ENCODE measurements at places on chromosomes 5 and 9. TPM values are rescaled to one million over a fixed set of nuclear protein-coding genes. Genes with fewer than 3 reads are reported as not detected.

DNA sequence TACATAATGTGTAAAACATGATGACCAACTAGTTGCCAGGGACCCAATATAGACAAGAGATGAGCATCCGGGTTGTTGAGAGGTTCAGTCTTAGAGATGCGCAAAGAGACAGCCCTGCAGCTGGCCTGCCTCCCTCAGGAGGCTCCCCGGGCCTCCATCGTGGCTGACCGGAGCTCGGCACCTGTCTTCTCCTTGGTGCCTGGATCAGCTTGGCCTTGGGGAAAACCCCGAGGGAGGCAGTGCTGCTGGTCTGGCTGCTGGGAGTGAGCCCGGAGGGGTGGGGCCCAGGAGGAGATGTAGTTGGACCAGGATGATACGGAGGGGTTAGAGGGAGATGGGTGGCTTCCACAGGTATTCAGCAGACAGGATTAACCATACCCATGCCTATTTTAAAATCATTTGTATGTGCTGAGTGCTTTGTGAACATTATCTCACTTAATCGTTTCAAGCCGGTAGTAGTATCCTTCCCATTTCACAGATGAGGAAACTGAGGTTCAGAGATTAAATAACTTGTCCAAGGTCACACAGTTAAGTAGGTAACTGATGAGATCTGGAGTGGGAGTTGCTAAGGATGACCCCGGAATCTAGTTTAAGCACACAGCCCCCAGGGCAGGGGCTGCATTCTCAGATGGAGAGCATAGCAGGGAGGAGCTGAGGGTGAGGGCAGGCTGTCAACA, 173.8 kb downstream of the COL23A1 start:
- DNase-seq = no peak

GRCh38 chr5:129216001-129216400, 121.5 kb downstream of the ISOC1 start:
- DNase-seq = no peak

- no peak for DNase-seq
Observed at GRCh38 chr9:8895106-8895860, 1095.7 kb upstream of the DMAC1 start.

GRCh38 chr5:35247648-35248034, 17.4 kb upstream of the PRLR start:
- DNase-seq = no peak

DNA sequence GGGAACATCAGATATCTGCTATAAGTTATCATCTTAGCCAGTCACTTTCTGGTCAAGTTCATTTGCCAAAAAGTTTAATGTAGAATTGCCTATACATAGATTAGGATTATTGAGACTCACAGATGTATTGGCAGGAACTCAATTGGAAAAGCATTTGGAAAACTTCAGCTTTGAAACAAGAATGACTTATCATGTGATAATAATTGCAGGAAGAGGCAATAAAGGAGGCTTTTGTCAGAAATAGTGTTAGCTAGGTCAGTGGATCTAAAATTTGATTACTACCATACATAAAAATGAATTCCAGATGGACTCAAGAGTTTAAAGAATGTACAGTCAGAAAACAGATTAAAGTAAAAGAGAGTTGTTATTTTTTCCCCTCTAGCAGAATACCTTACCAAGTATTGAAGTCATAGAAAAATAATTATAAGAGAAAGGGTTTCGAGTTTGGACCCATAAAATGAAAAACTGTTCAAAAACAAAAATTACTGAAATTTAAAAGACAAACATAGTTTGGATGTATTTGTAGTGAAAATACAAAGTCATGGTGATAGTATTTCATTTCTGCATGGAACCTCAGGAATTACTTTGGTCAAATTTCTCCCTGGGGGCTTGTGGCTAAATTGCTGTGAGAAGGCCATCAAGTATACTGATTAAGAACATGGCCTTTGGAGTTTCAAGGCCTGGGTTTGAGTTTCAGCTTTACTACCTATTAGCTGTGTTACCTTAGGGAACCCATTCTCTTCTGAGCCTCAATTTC, 159.9 kb downstream of the TMEM38B start:
- DNase-seq = no peak

DNA sequence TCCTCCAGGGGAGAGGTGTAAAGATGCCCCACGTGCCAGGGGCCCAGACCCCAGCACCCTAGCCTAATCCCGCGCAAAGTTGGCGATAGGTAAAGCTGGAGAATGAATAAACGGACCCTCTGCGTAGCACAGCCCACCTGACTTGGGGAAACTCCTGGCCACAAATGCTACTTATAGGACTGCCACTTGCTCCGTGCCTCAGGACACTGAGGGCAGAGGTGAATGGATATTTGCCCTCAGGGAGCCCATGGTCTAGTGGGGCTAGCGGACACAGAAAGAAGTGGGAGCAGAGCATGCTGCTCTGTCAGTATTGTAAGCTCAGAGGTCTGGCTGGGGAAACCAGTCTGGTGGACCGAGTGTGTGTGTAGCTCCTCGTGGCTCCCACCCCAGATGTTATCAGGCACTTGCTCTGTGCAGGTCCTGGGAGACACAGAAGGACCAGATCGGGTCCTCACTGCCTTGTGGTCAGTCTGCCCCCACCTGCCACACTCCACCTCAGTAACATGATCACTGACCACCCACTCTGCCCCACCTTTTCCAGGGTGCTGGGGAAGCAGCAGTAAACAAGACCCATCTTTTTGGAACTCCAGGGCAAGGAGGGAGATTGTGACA, 841 bp downstream of the GRK6 start:
- no peak for DNase-seq

- DNase-seq = peak; percentile 49
Observed at GRCh38 chr9:35791297-35791921, at the start of gene NPR2. NPR2 (plus strand) TSS chr9:35791591; CDS start chr9:35792409, 818 bp downstream.

DNA sequence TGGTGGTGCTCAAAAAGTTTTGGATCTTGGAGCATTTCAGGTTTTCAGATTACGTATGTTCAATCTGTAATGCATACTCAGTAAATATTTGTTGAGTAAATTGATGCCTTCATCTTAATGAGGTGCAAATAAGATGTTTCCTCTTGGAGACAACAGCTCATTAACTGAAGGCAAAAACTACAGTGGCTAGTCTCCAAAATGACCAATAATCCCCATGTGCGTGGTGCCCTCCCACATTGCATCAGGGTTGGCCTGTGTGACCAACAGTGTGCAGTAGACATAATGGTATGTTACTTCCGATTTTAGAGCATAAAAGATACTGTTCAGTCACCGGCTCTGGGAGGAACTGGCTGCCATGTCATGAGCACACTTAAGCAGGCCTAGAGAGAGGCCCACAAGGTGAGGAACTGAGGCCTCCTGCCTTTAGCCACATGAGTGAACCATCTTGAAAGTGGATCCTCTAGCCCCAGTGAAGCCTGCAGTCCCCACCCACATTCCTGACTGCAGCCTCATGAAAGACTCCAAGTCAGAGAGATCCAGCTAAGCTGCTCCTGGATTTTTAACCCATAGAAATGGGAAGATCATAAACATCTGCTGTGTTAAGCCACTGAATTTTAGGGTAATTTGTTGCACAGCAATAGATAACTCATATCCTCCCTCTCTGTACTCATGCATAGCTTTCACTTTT, 55.7 kb downstream of the LIFR start:
- no peak for DNase-seq

DNA sequence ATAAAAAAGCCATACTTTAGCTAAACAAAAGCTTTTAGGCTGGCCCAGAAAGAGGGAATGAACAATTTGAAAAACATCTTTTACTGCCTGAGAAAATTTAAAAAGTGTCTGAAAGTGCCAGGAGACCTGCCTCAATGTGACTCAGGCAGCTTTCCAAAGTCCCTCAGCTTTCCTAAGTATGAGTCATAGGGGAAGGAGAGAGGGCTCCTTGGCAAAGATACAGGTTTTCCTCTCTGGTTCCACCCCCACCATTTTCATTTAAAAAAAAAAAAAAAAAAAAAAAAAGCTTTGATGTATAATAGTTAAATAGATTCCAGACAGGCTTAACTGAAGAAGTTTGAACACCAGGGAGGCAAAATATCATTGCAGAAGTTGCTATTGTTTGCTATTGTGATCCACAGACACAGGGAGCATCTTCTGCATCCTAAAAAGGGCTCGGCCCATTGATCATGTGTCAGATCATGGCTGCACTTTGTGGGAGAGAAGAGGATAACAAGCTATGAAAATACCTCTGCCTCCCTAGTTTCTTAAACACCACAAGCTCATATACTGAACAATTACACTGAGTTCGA, 71.5 kb downstream of the MRPS27 start:
- DNase-seq = peak; percentile 44

DNA sequence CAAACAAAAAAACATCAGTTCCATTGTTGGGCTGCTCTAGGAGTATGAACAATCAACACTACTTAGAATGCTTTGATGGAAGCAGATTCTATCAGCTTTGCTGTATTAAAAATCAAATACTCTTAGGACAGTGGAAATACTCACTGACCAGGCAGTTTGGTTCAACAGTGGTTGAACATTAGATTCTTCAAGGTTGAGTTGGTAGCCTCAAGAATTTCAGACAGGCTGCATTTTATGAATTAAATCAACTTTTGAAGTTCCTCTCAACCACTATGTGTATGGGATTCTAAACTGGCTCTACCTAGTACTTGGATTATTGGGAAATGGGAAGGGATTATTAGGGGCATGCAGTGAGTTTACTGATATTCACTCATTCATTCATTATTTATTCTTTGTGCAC, 35.0 kb downstream of the ACTBL2 start:
- DNase-seq = no peak

GRCh38 chr5:61267116-61267515, 64.9 kb upstream of the ZSWIM6 start:
- DNase-seq = no peak

DNA sequence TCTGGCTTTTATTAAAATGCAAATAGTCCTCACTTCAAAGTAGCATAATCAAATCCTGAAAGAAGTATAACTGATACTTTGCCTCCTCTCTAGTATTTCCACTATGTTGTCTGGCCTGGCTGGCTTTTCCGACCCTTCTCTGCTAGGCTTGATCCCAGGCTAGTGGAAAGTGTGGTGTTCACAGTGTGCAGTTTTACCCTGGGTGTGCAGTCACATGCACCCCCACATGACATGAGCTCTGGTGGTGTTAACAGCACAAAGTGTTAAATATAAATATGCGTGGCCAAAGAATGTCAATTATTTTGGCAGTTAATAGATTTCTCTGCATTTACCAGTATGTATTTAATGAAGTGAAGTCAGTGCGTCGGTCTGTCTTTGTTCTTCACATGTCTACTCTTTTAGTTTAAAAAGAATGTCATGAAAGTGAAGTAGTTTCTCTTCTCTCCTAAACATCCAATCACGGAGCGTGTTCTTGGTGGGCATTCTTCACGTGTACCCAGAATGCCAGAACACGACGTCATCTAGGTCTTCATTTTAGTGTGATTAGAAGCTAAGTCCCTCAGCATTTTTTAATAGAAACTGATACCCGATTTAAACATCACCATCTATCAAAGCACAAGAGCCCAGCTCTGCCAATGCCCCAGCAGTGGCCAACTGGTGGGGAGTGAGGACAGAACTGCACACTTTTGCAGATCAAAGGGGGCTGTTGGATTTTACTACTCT, 286.4 kb downstream of the FANCC start:
- DNase-seq = no peak

DNA sequence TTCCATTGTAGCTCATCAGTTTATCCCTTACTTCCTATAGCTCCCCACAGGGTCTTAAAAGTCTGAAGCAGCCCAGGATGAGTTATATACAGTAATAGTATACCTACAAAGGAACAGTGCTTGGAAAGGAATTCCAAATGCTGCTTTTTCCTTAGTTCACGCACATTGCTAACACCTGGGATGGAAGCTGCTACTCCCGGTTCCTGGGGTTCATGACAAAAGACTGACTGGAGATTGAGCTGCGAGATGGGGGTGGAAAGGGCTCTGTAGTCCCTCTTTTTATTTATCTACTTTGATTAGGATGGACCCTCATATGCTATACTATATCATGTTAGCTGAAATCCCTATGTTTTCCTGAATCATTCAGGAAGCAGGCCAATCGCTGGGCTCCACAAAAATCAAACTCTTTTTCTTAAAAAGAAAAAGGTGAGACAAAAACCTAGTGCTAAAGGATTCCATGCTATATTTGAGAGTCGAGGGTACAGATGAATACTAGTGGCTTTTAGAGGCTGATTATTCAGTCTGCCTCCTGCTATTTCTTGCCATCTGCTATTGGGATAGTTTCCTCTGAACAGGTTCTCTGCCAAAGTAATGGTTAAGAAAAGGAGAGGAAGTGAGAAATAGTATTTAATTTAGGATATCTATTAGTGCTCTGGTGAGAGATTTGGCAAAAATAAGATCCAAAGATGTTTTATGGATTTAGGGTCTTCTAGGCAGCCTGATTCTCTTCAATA, 81.2 kb downstream of the MRPS27 start:
- no peak for DNase-seq

- DNase-seq = no peak
Observed at GRCh38 chr9:131523451-131524435, 7.3 kb downstream of the UCK1 start.

GRCh38 chr9:84283946-84284345, 56.6 kb downstream of the SLC28A3 start:
- no peak for DNase-seq

- no peak for DNase-seq
Observed at GRCh38 chr9:36840898-36841536, 193.1 kb downstream of the PAX5 start.

The NOXA1 gene
- total RNA-seq = 0.29 TPM

The SARDH gene
- total RNA-seq = 2.7 TPM

The RASGRF2 gene
- 13.7 TPM for total RNA-seq

The TRIM36 gene
- total RNA-seq = 2.4 TPM

The GPR150 gene
- total RNA-seq = not detected

The FPGS gene
- total RNA-seq = 51.2 TPM

The TIFAB gene
- total RNA-seq = 0.28 TPM

The NOL6 gene
- 22.1 TPM for total RNA-seq

The ASS1 gene
- total RNA-seq = 93.0 TPM

The MEIKIN gene
- total RNA-seq = not detected
